ENCODE measurements at places on chromosomes 3 and 15.
A peak's percentile ranks its signal among the peaks of the same experiment; 100 is the strongest.

DNA sequence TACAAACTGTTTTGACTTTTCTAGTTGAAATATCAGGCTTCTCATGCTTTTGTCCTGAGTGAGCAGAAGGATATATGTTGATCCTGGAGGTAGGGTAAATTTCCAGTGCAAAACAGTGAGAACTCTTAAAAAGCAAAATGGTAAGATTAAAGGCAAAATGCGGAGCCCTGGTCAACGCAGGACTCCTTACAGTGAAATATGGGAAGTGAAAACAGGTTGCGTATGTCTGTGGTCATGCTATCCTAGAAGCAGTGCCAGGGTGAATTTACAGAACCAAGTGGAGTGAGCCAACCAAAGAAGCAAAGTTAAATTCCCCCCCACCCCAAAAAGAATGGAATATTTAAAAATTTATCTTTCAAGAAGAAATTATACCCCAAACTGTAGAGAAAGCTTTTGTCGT lies 256.4 kb downstream of the NR2F2 start:
- no peak for DNase-seq

DNA sequence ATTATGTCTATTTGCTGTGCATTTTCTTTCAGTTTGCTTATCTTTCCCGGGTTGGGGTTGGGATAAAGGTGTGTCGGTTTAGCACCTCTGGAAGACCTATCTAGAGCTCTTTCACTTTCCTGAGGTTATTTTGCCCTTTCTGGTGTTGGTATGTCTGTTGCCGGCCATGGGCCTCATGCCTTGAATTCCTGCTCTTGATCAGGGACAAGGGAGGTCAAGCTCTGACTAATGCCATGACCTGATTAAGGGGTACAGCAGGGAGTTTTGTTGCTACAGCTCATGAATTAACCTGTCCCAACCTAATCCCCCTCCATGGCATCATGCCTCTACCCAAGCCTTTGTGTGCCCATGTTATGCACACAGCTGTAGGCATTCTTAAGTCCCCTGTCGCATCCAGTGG lies 70.5 kb upstream of the GOLGA6B start:
- peak; percentile 28 for DNase-seq

DNA sequence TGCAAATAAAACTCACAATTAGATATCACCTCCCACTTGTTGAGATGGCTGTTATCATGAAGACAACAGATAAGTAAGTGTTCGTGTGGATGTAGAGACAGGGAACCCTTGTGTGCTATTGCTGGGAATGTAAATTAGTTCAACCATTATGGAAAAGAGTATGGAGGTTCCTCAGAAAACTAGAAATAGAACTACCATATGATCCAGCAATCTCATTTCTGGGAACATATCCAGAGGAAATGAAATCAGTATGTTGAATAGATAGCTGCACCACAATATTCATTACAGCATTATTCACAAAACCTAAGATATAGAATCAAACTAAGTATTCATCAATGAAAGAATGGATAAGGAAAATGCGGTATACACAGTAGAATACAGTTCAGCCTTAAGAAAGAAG lies 418.7 kb upstream of the CNTN6 start:
- no peak for DNase-seq

DNA sequence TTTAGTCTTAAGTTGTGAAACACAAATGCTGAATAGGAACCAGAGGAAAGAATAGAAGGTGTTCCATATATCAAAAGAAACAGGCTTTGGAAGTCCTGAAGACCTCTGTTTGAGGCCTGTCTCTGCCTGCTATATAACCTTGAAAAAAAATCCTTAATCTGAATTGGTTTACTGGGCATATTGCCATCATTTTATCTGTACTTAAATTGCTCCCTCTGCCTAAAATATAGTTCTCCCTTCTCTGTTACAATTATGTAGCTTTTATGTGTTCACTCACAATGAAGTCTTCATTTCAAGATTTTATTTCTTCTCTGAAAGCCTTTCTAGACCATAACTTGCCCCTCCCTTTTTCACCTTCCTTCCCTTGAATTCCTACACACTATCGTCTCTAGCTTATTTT lies 21.2 kb downstream of the ARL13B start:
- DNase-seq: no peak

DNA sequence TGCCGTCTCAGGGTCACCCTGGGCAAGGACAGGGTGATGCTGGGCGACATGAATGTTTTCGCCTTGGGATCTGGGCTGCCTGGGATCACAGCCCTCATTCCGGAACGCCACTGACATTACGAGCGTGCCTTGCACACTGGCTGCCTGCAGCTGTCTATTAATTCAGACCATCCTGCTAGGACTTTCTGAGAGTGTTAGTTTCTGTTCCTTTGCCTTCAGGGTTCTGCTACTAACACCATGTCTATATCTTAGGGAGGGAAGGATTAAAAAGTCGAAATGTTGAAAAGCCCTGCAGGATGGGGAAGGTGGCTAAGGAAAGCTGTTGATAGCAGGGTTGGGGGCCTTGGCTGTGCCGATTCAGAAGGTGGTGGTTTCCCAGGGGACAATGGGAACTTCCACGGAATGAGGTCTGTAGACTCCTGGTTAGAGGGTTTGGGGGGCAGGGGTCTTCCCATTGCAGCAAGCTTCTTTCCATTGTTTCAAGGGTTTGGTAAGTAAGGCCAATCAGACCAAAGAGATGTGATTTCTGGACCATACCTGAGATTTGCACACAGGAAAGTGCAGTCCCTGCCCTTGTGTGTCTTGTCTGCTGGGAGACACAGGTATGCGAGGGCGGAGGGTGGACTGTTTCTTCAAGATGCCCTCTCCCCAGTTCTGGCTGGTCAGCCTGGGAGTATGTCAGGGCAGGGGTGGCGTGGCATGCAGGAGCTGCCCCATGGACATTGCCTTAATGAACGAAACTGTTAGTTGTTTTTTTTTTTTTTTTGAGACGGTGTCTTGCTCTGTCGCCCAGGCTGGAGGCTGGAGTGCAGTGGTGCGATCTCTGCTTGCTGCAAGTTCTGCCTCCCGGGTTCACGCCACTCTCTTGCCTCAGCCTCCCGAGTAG lies 50.9 kb downstream of the RGMA start:
- DNase-seq: no peak

DNA sequence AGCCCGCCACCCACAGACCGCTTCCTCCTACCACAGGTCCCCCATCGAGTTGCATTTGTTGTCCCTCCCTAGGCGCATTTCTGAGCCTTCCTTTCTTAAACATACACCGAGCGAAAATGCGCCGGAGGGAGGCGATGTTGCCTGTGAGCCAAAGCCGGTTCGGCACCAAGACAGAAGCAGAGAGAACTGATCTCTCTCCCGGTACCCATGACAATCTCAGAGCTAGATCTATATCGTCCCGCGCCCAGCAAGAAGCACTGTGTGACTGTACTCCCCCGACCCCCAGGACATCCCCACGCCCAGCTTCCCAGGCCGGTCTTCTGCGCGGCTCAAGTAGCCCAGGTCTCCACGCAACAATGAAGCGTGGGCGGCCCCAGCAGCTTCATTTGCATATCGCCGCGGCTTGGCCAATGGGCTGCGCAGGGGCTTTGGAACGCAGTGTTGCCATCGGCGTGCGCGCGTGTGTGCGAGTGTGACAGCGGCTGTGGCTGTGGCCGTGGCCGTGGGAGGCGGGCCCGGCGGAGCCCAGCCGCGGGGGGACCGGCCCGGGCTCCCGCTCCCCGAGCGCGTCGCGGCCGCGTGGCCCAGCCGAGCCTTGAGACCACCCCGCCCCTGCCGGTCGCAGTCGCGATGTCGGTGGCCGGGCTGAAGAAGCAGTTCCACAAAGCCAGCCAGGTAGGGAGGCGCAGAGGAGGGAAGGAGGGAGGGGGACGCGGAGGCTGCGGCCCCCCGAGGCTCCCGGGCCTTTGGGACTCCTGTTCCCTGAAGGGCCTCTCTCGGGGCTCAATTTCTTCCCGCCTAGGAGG lies at the start of gene SH3GL3:
Gene SH3GL3, plus strand, starts transcription at position 438 of the 806 bp plus-strand sequence. Its CDS starts 193 bp downstream, at position 631.
- peak; percentile 89 for DNase-seq

GRCh38 chr3:127192576-127193232 lies at the start of gene PRR23E:
PRR23E (plus strand) TSS chr3:127193131; CDS start chr3:127196686, 3,555 bp downstream.
- DNase-seq: no peak

- no peak for DNase-seq
These were observed 112.6 kb downstream of the SLC49A4 start for GRCh38 chr3:122907471-122907870.

DNA sequence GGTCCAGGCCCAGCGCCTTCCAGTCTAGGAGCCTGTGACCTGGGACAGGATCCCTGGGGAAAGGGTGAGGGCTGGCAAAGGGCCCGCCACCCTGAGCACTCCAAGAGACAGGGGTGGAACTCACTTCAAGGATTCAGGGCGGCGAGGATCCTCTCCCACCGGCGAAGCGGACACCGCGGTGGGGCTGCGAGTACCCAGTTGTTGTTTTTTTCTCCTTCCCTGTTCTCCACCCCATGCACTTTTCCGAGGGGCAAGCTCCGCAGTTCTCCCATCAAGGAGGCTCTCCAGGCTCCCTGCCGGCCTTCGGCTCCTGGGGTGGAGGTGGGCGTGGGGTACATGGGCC lies 387 bp upstream of the PAQR5 start:
- DNase-seq: peak; percentile 42

- no peak for DNase-seq
These were observed 3.1 kb upstream of the DYNLT2B start for GRCh38 chr3:196321162-196321561.

GRCh38 chr3:71122641-71123040 lies 460.9 kb downstream of the FOXP1 start:
- no peak for DNase-seq

GRCh38 chr15:45179221-45179985 lies 8.4 kb downstream of the SHF start:
- peak; percentile 55 for DNase-seq

DNA sequence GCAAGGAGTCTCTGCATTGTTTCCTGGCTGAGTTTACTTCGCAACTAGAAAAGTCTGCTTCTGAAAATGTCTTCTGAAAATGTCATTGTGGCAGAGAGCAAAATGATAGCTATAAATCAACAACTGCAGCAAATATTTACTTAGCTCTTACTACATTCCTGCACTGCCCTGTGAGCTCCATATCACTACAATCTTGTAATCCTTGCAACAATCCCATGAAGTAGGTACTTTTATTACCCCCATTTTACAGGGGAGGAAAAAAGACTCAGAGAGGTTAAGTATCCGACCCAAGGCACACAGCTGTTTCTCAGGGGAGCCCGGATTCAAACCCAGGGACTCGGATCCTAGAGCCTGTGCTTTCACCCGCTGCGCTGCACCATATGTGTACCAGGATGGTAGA lies 34.2 kb upstream of the SPTBN5 start:
- DNase-seq: no peak

DNA sequence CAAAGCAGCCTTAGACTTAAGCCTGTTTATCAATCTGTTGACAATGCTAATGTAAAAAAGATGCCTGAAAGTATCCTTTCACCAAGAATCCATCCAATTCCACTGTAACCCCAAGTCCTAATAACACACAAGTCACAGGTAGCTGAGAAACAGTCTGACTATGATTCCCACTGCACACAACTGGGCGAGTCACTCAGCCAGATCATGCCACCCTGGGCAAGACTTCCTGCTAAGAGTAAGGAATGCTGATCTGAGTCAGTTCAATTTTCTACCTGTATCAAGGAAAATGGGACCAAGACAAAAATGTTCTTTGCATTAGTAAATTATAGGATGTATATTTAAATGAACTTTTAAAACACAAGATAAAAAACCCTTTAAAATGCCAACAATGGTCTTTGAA lies 33.3 kb downstream of the NPTN start:
- no peak for DNase-seq

GRCh38 chr3:12948371-12948770 lies 107.0 kb upstream of the RPL32 start:
- DNase-seq: no peak

DNA sequence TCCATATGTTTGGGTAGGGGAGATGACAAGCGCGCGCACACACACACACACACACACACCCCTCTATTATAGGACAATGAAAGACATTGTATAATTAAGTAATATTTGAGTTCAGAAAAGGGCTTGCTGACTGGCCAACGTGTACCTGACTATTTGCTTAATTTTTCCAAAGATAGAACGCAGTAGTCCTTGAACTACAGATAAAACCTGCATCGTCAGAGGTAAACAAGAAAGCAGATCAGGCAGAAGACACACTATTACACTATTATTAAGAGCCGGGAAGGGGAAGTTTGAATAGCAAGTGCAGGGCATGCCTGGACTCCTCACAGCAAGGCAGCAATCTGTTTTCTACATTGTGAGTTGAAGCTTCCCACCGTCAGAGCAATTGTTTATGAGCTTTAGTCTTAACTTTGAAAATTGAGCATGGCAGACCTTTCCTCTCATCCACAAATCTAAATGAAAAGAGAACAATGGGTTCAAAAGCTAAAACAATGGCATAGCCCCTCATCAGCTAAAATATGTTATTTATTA lies 427.7 kb downstream of the GABRG3 start:
- no peak for DNase-seq

DNA sequence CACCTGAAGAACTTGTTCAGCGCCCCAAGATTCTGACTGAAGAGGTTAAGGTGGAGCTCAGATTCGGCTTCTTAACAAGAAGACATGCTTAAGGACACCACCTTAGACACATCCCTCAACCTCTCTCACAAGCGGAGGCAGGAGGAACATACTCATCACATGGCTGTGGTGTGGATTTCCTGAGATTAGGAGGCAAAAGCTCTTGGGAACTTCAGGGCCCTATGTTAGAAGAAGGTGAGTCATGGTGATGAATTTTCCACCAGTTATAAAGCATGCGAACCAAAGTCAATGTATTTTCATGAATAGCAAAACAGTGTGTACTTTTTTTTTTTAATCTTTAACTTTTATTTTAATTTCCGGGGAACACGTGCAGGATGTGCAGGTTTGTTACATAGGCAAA lies 212.2 kb upstream of the SUCLG2 start:
- no peak for DNase-seq

DNA sequence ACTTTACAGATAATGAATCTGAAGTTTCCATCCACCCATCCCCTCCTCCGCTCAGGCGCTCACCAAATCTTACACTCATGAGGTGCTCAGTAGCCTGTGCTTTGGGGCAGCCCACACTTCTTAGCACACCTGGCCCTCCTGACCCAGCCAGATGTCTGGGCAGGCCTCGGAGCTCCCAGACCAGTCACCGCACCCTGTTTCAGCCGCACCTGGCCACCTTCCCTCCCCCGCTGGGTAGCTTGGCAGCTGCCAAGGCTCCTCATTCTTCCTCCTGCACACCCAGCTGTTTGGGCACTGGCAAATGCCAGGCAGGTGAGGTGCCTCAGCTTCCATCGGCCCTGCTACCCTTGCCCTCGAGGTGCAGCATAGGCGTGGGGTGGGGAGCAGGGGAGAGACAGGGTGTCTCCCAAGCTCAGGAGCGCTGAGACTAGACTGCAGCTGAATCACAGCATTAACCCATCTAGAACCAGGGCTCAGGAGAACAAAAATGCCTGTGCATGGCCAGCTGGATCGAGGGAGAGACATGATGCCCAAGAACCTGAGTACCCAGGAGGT lies 45.8 kb downstream of the CDC25A start:
- no peak for DNase-seq

- no peak for DNase-seq
These were observed 208.5 kb downstream of the CLSTN2 start for GRCh38 chr3:140143367-140144069.

- DNase-seq: no peak
These were observed 12.7 kb downstream of the LCMT2 start for GRCh38 chr15:43317566-43318184.

Measured in left ventricle myocardium superior (tissue), 1 donor.